Endodermal cell (in vitro differentiated cells): ENCODE measurements at places on chromosomes 2 and 18. TPM values are rescaled to one million over a fixed set of nuclear protein-coding genes. Genes with fewer than 3 reads are reported as not detected.
A peak's percentile ranks its signal among the peaks of the same experiment; 100 is the strongest.

- no peak for DNase-seq
Measured at GRCh38 chr2:232816657-232817056, 40.3 kb upstream of the KCNJ13 start.

DNA sequence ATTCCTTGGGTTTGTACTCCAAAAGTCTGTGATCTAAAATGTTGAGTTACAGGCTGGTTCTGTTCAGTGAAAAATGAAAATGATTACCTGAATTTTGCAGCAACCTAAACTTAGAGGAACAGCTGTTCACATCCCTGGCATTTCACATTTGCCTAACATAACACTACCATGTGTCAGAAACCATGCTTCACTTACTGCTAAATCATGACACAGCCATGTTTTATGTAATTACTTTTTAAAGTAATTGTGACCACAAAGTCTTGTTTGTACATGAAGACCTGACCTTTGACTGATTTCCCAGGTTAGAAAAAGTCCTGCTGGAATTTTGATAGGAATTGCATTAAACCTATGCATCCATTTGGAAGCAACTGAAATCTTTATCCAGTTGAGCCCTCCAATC lies 79.1 kb downstream of the FAM168B start:
- no peak for DNase-seq

DNA sequence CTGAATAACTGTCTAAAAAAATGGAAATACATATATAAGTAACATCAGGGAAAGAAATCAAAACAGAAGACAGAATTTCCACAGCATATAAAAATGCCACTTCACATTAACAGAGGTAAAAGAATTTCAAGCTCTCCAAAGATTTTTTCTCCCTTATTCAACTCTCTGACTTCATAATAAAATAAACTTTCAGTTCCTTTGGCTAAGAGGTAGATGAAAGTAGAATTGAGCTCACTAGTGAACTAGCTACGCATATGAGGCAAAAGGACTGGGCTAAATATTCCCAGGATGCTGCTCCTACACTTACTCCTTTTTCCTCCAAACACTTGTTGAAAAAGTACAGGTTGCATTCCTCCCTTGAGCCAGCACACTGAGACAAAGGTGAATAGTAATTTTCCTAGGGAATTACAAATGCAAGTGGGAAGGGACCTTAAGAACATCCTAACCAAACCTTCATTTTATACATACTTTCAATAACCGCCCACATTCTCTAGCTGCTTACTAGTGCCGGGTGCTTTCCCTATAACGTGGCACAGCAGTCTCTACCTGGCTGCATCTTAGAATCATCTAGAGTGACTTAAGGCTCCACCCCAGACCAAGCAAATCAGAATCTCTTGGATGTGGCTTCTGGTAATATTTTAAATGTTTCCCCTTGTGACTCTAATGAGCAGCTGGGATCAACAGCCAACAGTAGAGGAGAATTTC lies 136.6 kb downstream of the MTCL1 start:
- DNase-seq = no peak

- no peak for DNase-seq
Measured at GRCh38 chr18:80189531-80189865, 57.8 kb downstream of the PARD6G start.

GRCh38 chr2:134262684-134263083 lies 8.8 kb downstream of the MGAT5 start:
- no peak for DNase-seq

- no peak for DNase-seq
Measured at GRCh38 chr2:216838151-216838550, 21.7 kb downstream of the TNP1 start.

- no peak for DNase-seq
Measured at GRCh38 chr18:41324020-41324791, 630.8 kb upstream of the PIK3C3 start.

Gene BOLL
- not detected in 2 replicates for total RNA-seq

Gene SLC23A3
- 0.45 and 1.9 TPM in 2 replicates for total RNA-seq

Gene KLF7
- total RNA-seq = 27.4 to 63.3 TPM (median 35.2 TPM) in 3 replicates

- peak; percentile 91 for DNase-seq
Measured at GRCh38 chr2:11446733-11447248, 19.2 kb downstream of the E2F6 start.

DNA sequence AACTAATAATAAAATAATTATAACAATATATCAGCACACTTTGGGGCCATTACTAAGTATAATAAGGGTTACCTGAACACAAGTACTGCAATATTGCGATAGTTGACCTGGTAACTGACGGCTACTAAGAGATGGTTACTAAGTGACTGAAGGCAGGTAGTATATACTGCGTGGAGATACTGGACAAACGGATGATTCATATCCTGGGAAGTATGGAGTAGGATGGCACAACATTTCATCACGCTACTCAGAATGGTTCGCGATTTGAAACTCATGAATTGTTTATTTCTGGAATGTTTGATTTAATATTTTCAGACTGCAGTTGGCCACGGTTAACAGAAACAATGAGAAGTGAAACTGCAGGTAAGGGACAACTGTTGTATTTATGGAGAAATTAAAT lies 39.5 kb upstream of the FLACC1 start:
- no peak for DNase-seq

DNA sequence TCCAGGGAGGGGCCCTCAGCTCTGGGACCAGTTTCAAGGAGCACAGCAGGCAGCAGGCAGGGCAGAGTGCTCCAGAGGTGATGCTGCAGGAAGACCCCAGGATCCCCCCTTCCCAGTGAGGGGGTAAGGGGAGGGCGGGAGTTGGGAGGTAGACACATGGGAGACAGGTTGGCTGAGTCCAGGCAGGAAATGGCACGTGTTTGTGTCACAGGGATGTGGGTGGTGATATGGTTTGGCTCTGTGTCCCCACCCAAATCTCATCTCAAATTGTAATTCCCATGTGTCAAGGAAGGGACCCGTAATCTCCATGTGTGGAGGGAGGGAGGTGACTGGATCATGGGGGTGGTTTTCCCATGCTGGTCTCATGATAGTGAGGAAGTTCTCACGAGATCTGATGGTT lies 25.2 kb upstream of the OTOS start:
- DNase-seq = no peak
